RKO (cell line): ENCODE measurements at places on chromosomes 16 and 17.

DNA sequence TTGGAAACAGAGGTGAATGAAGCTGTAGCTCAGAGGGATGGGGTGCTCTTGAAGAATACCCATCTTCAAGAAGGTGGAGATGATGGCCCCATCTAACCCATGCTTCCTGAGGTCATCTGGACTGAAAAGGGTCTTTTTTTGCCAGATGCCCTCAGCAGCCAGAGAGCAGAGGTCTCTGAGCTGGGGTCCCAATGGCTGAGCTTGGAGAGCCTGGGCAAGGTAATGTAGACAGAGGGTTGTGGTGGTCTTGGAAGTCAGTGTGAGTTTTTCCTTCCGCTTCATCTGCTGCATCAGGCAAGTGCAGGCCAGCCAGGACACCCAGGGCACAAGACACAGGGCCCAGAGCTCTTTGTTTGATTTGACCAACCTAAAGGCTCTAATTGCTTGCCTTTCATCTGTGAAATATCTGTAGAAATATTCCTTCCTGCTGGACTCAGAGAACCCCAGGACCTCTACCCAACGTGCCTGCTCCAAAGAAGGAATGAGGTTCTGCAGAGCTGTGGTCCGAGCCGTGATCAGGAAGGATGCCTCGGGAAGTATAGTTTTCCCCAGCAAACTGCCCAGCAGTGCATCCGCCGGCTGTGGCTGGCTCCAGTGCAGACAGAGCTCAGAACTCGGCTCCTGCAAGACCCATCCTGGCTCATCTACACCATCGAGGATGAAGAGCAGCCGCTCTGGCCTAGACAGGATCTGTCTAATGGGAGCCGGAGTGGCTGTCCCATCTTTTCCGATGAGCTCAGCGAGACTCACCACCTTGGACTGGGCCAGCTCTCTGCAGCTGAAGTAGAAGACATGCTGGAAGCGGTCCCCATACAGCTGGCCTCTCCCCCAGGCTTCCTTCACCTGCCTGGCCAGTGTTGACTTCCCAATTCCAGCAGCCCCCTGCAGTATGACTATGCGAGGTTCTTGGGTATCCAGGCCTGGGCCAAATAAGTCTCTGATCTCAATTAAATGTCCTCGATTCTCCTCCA is 25.2 kb downstream of the NLRP1 start:
- no peak for DNase-seq

- no peak for DNase-seq
Observed at GRCh38 chr17:78304549-78305037, 55.3 kb downstream of the SOCS3 start.

- no peak for DNase-seq
Observed at GRCh38 chr17:18004884-18005305, 32.2 kb downstream of the DRC3 start.

DNA sequence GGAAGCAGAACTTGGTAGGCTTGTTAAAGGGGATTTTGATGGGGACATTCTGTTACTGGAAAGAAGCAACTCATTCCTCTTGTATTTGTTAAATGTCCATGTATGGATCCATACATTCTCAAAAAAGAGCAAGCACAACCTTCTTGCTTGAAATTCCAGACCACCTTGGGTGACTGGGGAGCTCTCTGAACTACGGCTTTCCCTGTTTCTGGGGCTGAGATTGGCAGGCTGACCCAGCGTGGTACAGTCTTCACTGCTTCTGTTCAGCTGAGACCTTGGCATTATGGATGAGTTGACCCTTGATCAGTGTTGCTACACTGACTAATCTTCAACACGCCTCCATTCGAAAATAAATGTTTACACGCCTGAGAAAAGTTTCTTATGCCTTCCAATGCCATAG is 38.5 kb downstream of the DNAH9 start:
- DNase-seq: no peak
